Large intestine (tissue), 12 donors: ENCODE measurements at places on chromosomes 12 and 14.

DNA sequence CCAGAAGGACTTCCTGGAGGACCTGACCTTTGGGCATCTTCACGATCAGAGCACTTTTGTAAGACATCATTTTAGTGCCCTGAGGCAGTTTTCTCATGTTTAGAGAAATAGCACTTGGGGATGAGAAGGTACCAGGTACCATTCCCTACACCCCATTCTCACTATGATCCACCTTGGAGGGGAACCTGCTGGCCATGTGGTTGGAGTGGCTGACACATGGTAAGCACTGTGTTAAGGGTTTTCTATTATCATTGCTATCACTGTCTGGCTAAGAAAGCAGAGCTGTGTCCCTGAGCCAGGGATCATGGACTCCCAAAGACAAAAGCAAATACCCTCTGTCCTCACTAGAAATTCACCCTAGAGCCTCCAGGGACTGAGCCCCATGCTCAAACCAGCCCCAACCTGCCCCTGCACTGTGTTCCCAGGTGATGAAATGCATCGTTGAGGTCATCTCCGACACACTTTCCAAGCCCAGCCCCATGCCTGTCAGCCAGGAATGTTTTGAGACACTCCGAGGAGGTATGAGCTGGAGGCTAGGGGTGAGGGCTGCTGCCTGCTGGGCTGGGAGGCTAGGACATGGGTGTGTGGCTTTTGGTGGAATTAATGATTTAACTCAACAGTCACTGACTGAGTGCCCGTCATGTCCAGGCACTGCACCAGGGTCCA is 3.4 kb downstream of the CHGA start:
- DNase-seq, result no peak
- H3K4me3 ChIP-seq, result no peak overlapping the region
- H3K27me3 ChIP-seq, result peaks cover 25% of the 10 kb centered on the region
- H3K27ac ChIP-seq, result no peak overlapping the region
- H3K36me3 ChIP-seq, result no peaks in the 10 kb centered on the region

- peak overlapping the region; percentile 72 for H3K4me3 ChIP-seq
- peak overlapping the region; percentile 77 for H3K27ac ChIP-seq
- no peak for DNase-seq
- no peaks in the 10 kb centered on the region for H3K27me3 ChIP-seq
- H3K4me1 ChIP-seq, result peaks cover 9% of the 10 kb centered on the region
- H3K36me3 ChIP-seq, result no peaks in the 10 kb centered on the region
Observed at GRCh38 chr14:34461334-34462131, 507 bp downstream of the SPTSSA start.

DNA sequence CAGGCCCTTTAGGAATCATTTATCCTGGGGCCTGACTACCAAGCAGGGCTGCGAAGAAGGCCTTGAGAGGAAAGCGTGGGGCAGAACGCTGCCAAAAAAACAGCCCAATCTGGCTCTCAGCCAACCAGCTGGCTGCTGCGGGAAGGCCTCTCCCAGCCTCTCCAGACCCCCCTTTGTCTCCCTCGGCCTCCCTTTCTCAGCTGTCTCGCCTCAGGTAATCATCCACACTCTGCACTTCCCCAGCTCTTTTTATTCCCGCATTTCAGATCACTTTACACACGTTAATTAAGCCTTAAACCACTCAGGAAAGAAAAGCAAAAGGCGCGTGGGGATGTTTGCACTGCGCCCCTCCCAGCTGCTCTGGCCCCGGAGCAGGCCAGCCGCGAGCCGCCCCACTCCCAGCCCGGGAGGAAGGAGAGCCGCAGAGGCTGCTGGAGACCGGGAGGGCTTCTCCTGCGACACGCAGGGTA is 208.2 kb upstream of the FOXN3 start:
- H3K27ac ChIP-seq, result no peak overlapping the region
- H3K27me3 ChIP-seq, result no peaks in the 10 kb centered on the region
- no peaks in the 10 kb centered on the region for H3K4me1 ChIP-seq
- H3K36me3 ChIP-seq, result no peaks in the 10 kb centered on the region

GRCh38 chr14:54175298-54175942 is 218.8 kb upstream of the BMP4 start:
- H3K27ac ChIP-seq, result no peak overlapping the region
- H3K27me3 ChIP-seq, result no peaks in the 10 kb centered on the region
- peaks cover 38% of the 10 kb centered on the region for H3K4me1 ChIP-seq
- H3K36me3 ChIP-seq, result no peaks in the 10 kb centered on the region
- DNase-seq, result peak; percentile 66

GRCh38 chr12:113129664-113130456 is 5.7 kb downstream of the RASAL1 start:
- H3K36me3 ChIP-seq, result no peaks in the 10 kb centered on the region
- no peaks in the 10 kb centered on the region for H3K4me1 ChIP-seq
- H3K4me3 ChIP-seq, result no peak overlapping the region

DNA sequence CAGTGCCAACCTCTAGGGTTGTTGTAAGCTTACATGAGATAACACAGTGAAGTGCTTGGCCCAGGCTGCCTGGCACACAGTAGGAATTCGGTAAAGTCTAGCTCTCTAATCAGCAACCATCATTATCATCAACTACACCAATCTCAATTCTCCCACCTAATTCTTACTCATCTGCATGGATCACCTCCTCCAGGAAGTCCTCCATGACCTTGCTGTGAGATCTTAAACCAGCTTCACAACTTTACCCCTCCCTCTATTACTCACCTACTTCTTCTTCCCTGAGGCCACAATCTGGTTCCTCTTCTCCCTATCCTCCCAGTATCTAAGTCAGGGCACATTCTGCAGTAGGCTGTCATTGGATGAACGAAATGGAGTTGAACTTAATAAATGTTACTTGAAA is 67.3 kb downstream of the GSC start:
- no peaks in the 10 kb centered on the region for H3K4me1 ChIP-seq
- DNase-seq, result no peak
- H3K36me3 ChIP-seq, result no peaks in the 10 kb centered on the region
- no peak overlapping the region for H3K4me3 ChIP-seq
- H3K27me3 ChIP-seq, result peaks cover 6% of the 10 kb centered on the region
- no peak overlapping the region for H3K27ac ChIP-seq

DNA sequence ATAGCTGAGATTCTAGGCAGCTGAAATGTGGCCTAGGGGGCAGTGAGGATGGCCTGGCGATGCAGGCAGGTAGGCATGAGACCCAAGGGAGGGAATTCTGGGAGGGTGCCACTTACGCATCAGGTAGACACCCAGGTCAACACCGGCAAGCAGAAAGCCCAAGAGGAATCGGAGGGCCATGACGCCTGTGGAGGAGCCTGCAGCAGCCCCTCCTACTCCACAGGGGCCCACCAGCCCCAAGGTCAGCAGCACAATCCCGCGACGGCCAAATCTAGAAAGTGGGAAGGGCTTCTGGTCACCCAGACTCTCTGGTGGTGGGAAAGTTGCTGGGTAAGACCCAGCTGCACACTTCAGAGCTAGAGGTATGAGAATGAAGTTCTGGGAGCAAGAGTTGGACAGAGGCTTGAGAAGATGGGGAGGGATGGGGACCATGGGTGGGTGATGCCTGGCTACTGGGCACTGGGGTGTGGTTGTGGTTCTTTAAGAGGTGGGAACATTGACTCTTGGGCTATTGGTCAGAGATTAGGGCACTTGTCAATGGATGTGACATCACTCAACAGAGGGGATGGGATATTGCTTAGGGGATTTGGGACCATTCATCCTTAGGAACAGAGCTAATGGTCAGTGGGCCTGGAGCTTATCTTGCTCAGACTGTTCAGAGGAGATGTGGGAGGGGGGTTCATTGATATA is 3.4 kb downstream of the SLC22A17 start:
- no peak for DNase-seq
- H3K4me1 ChIP-seq, result peaks cover 6% of the 10 kb centered on the region
- peaks cover 16% of the 10 kb centered on the region for H3K27me3 ChIP-seq
- peaks cover 3% of the 10 kb centered on the region for H3K36me3 ChIP-seq
- H3K4me3 ChIP-seq, result no peak overlapping the region

DNA sequence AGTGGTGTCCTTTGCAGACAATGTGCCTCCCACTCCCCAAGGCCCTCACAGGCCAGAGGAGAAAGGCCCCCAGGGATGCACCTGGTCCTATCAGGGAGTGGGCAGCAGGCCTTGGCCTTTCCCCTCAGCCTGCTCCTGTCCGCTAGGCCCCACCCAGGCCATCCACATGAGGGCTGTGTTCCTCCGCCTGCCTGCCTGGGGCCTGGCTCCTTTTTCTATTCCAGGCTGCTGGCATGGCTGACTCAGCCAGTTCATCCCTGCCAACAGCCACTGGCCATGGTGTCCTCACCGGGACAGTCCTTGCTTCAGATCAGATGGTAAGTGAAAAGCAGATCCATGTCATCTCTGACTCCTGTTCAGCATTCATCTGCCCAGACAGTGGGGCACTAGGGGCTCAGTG is 13.4 kb downstream of the ISM2 start:
- no peaks in the 10 kb centered on the region for H3K27me3 ChIP-seq
- no peak for DNase-seq
- H3K4me1 ChIP-seq, result no peaks in the 10 kb centered on the region
- H3K27ac ChIP-seq, result no peak overlapping the region
- H3K36me3 ChIP-seq, result no peaks in the 10 kb centered on the region

DNA sequence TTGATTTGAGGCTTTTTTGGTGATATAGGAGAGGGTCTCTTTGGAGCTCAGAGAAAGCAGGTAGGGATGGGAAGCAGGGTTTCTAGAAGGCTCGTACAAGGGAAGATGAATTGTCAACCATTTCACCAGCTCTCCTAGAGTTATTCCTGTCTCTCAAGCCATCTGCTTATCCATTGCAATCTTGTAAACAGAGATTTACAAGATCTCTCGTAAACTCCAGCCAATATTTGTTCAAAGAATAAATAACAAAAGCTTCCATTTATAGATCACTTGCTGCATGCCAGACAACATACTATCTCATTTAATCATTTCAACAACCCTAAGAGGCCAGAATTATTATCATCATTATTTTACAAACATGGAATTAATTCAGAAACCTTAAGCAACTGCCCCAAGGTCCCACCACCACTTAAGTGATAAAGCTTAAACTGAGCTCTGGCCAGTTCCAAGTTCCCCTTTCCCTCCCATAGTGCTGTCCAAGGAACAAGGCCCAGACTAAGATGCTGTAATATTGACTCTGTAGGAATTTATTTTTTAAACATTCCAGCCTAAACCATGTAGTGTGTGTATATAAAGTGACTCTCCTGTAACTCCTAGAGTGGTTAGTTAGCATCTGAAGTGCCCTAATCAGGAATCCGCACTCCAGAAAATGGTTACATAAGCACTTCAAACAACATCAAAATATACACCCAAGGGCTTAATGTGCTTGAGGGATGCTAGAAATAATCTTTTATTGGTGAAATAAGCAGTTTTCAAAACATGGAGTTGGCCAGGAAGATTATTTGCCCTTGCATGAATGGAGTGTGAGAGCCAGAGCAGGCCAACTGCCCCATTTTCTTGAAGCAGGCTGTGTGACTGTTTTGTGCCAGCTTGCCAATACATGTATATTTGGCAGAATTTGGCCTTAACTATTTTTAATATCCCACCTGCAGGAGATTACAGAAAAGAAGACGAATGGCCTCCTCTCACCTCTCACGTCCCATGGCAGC is 2.8 kb upstream of the PLEKHH1 start:
- no peak overlapping the region for H3K4me3 ChIP-seq
- no peak overlapping the region for H3K27ac ChIP-seq

- no peak for DNase-seq
- H3K36me3 ChIP-seq, result no peaks in the 10 kb centered on the region
- H3K4me1 ChIP-seq, result no peaks in the 10 kb centered on the region
- H3K4me3 ChIP-seq, result no peak overlapping the region
Observed at GRCh38 chr14:57999471-57999870, 133.6 kb upstream of the SLC35F4 start.

DNA sequence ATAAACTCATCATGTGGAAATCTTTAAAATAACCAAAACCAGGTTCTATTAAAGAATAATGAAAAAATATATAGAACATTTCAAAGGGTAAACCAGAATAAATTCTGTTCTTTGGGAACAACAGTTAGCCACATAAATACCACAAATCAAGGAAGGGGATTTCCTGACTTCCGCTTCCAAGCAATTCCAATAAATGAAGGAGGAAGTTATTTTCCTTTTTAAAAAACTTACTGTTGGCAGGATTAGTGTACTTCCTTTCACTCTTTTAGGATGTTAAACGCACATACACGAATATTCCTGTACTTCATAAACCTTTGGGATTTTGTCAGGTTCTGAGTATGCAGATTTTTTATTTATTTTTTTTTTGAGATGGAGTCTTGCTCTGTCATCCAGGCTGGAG is 13.7 kb upstream of the LIMA1 start:
- no peak overlapping the region for H3K27ac ChIP-seq
- H3K4me3 ChIP-seq, result no peak overlapping the region
- DNase-seq, result no peak
- no peaks in the 10 kb centered on the region for H3K27me3 ChIP-seq
- no peaks in the 10 kb centered on the region for H3K4me1 ChIP-seq

- H3K4me1 ChIP-seq, result no peaks in the 10 kb centered on the region
- no peak overlapping the region for H3K27ac ChIP-seq
- H3K36me3 ChIP-seq, result no peaks in the 10 kb centered on the region
- no peak overlapping the region for H3K4me3 ChIP-seq
- no peak for DNase-seq
Observed at GRCh38 chr14:104593710-104594136, 10.8 kb downstream of the TMEM179 start.

DNA sequence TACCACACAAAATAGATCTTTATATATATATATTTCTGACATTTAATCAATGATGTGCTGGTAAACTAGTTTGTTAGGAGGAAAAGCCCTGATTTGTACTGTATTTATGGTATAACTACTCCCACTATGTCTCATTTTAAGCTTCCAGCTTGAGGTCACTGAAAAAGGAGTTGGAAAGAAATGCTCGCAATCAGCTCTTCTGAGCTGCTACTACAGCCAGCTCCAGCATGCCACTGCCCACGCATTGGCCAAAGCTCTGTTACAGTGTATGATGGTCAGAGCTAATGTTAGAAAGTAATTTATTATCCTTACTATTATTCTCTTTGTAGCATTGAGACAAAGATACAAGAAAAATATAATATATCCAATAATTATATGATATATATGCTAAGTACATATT is 55.0 kb upstream of the PCED1B start:
- no peak for DNase-seq
- no peaks in the 10 kb centered on the region for H3K4me1 ChIP-seq
- no peak overlapping the region for H3K27ac ChIP-seq
- no peaks in the 10 kb centered on the region for H3K27me3 ChIP-seq
- no peaks in the 10 kb centered on the region for H3K36me3 ChIP-seq
- H3K4me3 ChIP-seq, result no peak overlapping the region

DNA sequence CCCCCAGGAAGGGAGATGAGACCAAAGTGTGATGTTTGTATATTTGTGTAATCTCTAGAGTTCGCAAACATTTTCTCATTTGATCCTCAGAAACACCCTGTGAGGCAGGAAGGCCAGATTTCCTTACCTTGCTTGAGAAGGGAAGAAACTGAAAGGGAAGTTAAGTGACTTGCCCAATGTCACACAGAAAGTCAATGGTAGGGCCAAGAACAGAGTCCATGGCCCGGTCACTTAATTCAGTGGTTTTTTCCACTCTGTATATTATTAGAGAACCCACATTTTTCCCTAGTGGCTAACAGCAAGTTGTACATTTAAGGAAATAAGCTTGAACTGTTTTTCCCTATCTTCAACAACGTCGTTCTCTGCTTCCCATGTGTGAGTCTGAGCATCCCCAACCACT is 25.6 kb upstream of the CHPT1 start:
- no peak overlapping the region for H3K27ac ChIP-seq
- DNase-seq, result no peak
- H3K27me3 ChIP-seq, result no peaks in the 10 kb centered on the region
- H3K36me3 ChIP-seq, result no peaks in the 10 kb centered on the region
- no peak overlapping the region for H3K4me3 ChIP-seq

- H3K36me3 ChIP-seq, result peaks cover 17% of the 10 kb centered on the region
- H3K4me3 ChIP-seq, result no peak overlapping the region
- peaks cover 8% of the 10 kb centered on the region for H3K27me3 ChIP-seq
- H3K27ac ChIP-seq, result no peak overlapping the region
- peaks cover 4% of the 10 kb centered on the region for H3K4me1 ChIP-seq
- peak; percentile 22 for DNase-seq
Observed at GRCh38 chr12:117187421-117187820, 2.8 kb downstream of the FBXO21 start.
